ENCODE measurements at places on chromosomes 3 and 15.

GRCh38 chr3:46564190-46565021 lies 1.7 kb downstream of the LRRC2 start:
- DNase-seq, result no peak

- no peak for DNase-seq
Observed at GRCh38 chr3:104291437-104291851, 1075.3 kb upstream of the ALCAM start.

GRCh38 chr3:195859846-195860411 lies 48.2 kb upstream of the MUC4 start:
- DNase-seq, result no peak

DNA sequence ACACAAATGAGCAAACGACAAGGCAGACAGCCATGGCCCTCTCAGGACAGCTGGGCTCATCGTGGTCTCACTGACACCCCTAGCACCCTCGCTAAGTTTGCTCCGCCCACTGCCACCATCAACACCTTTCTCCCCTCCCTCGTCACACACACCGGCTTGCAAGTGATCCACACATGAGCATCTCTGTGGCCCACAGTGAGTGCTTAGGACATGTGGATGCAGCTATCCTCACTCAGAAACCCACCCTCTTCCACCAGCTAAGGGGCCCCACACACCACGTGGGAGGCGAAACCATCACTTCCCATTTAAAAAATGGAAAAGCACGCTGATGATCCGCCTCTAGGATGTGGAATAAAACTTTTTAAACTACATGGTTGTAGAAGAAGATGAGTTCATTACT lies 105.6 kb downstream of the OCA2 start:
- no peak for DNase-seq

DNA sequence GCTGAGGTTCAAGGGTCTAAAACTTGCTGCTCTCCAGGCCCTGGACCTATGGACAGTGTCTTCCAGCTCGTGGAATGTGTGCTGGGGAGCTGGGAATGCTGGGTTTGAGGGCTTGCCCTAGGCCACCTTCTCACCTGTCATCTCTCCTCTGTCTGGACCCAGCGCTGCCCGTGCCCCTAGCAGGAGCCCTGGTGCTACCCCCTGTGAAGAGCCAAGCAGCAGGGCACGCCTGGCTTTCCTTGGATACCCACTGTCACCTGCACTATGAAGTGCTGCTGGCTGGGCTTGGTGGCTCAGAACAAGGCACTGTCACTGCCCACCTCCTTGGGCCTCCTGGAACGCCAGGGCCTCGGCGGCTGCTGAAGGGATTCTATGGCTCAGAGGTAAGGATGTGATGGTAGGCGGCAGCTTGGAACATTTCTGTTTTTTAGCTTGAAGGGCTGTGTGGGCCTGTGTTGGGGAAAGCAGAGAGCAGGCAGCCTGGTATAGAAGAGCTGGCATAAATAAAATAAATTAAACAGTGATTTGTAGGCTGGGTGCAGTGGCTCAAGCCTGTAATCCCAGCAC lies 5.1 kb downstream of the CHRD start:
- DNase-seq, result no peak

GRCh38 chr3:191239407-191240031 lies 40.5 kb downstream of the OSTN start:
- no peak for DNase-seq

GRCh38 chr3:170077361-170077760 lies 39.6 kb downstream of the GPR160 start:
- DNase-seq, result no peak

- no peak for DNase-seq
Observed at GRCh38 chr3:189058071-189058470, 113.7 kb upstream of the TPRG1 start.

GRCh38 chr3:1318296-1319005 lies 225.6 kb downstream of the CNTN6 start:
- no peak for DNase-seq

DNA sequence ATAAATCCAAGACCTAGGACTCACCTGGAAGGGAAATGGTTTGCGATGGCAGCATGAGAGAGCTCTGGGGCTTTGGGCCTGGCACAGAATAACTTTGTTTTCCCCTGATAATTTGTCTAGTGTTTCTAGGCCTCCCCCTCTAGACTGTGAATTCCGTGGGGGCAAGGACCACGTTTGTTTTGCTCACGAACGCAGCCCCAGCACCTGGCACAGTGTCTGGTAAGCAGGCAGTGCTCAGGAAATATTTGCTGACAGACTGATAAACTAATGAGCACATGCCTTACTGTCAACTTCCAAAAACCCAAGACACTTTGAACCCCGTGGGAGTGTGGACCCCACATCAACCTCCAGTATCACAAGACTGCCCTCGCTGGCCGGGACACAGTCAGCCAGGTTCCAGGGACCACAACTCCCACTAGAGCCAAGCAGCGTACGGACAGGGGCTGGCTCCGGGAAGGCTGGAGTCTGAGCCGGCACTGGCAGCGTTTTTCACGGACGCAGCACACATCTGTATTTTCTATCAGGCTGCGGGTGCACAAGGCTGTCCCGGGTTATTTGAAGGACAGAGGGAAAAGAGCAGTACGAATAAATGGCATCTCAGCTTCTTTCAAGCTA lies 146.5 kb downstream of the XXYLT1 start:
- DNase-seq, result no peak

- DNase-seq, result no peak
Observed at GRCh38 chr3:148599481-148599880, 98.2 kb upstream of the AGTR1 start.

GRCh38 chr15:74610302-74610951 lies 5.2 kb upstream of the CLK3 start:
- DNase-seq, result no peak

- DNase-seq, result no peak
Observed at GRCh38 chr15:37902126-37902525, 32.3 kb upstream of the TMCO5A start.

- DNase-seq, result no peak
Observed at GRCh38 chr3:189195302-189195701, 23.5 kb downstream of the TPRG1 start.

GRCh38 chr3:9448071-9448470 lies 50.7 kb downstream of the SETD5 start:
- DNase-seq, result no peak

DNA sequence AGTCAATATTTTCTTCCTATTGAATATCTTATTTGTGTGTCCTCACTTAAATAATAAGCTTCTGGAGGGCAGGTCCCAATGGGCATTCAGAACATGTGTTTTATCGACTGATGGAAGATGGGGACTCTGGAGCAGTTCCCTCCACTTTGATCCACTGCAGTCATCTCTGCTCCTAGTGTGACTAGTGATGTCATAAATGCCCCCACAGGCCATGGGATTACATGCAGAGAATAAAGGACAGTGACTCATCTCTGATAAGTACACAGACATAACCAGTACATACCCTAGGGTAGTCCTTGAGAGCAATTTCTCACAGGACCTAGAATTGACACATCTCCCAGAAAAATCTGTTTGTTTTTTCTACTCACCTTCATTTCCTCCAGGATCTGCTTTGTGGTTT lies 49.4 kb upstream of the FMN1 start:
- no peak for DNase-seq

- DNase-seq, result no peak
Observed at GRCh38 chr15:51765751-51766150, 14.4 kb downstream of the TMOD2 start.

DNA sequence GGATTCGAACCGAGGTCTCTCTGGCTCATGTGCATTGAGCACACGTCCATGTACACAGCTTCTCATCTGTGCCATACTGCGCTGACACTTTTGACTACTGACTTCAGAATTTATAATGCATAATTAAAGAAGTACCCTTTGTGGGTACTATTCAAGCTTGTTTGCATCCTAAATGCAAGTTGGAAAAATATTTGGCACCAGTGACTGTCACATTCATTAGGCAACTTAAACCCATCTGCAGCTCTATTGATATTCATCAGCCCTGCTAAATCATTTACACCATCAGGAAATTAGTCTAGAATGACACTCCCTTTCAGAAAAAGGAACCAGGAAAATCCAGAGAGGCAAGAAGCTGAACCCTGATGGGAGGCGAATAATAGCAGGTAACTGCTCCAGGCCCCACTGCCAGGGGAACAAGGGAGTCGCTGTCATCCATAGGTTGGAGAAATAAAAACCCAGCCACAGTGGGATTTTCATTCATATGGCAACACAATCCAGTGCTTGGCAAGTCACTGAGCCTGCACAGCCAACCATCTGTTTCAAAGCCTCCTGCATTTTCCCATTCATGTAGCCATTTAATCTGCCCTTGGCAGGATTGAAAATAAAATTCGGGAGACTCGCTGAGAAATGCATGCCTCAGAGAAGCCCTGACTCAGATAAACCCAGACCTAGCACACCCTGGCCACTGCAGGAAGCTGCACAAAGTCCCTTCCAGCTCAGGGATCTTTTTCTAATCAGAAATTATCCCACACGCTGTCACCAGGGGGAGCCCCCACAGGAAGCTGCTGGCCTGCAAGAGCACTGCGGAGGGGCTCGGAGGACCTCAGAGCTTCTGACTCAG lies 103.0 kb upstream of the VEPH1 start:
- DNase-seq, result peak; percentile 22

GRCh38 chr3:55591888-55592287 lies 104.8 kb upstream of the WNT5A start:
- no peak for DNase-seq
